ENCODE measurements at places on chromosomes 16 and 17.

GRCh38 chr16:5041600-5042133, 7.9 kb upstream of the NAGPA start:
- no peak for DNase-seq

DNA sequence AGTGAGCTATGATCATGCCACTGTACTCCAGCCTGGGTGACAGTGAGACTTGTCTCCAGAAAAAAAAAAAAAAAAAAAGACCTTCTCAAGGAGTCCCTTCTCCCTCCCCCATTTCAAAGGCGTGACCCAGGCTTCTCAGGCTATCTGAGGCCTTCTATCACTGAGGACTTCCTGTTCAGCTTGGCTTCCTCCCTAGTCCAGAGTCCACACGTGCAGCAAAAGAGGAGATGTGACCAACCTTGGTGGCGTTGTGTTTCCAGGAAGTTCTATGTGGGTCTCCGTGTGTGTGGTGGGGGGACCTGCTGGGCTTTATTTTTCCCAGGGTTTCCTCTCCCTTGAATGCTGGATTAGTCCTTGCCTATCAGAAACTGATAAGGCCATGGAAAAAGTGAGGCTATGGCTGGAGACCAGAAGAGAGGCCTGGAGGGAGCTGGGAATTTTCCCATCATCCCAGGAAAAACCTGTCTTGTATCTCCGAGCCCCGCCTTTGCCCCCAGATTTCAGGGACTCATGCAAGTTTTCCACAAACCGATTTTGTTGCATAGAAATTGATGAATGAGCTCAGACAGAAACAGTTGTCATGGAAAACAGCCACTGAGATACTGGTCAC, 148.1 kb downstream of the SALL1 start:
- no peak for DNase-seq

GRCh38 chr17:1095090-1095852, 84.5 kb downstream of the ABR start:
- DNase-seq = no peak

DNA sequence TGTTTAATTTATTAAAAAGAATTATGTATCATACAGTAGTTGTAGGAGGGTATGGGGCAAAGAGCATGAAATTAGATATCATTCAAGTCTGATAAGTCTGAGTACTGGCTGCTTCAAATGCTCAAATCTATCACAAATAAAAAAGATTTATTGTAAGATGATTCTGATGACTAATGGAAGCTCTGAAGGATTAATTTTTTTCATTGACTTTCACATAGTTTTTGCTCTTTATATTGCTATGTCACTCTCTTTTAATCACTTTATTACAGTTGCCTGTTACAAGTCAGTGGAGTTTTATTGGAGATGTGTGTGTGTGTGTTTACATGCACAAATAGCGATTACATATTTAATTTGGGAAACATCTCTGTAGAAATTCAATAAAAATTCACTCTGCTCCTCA, 15.0 kb downstream of the MAP2K4 start:
- DNase-seq = no peak

GRCh38 chr17:32604966-32605365, 118.2 kb downstream of the CDK5R1 start:
- DNase-seq = no peak

DNA sequence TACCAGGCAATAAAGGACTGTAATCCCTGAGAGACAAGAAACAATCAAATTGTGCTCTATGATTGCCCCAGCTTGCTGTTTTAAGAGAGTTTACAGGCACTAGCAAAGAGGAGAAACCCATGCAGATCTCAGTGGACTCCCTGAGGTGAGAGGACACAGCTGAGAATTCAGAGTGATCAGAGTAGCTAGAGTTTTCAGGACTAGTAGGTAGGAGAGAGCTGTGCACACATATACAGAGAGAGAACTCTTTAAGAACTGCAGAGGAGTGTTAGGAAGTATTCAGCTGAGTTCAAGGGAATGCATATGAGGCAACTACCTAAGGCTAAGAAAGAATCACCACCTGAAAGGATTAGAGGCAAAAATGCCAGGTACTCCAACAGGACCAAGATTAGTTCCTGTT, 904.8 kb downstream of the CDH8 start:
- no peak for DNase-seq

DNA sequence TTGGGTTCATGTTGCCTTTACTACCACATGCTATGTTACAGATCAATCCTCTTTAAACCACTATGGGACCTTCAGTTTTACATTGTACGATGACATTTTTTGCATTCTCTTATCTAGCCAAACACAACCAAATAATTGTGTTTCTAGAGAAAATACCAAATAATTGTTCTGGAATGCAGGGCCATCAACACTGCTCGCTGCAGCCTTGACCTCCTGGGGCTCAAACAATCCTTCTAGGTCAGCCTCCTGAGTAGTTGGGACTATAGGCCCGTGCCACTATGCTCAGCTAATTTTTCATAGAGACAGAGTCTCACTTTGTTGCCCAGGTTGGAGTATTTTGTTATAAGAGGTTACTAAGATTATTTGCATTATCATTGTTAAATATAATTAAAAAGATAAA, 237.5 kb upstream of the PMFBP1 start:
- DNase-seq = no peak

DNA sequence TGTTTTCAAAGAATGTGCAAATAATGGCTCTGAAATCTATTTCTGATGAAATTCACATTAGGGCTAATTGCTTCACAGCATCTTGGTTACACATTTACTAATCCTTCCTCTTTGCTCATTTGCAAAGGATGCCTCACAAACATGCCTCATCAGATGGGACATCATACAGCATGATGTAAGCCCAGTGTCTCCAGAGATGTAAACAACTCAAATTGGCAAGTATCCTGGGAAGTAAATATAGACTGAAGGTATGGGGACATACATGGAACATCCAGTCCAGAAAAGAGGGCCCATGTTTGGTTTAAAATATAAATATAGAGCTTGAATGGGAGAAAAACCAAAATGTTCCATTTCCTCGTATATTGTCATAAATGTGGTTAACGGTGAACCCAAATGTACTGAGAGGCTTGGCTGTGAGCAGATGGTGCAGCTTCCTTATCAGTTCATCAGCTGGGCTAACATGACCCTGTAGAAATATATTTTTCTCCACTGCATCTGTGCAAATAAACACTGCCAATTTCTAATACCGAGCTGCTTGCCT, 142.9 kb upstream of the NUDT7 start:
- DNase-seq = no peak

GRCh38 chr17:79156463-79157095, 82.0 kb downstream of the ENGASE start:
- no peak for DNase-seq

DNA sequence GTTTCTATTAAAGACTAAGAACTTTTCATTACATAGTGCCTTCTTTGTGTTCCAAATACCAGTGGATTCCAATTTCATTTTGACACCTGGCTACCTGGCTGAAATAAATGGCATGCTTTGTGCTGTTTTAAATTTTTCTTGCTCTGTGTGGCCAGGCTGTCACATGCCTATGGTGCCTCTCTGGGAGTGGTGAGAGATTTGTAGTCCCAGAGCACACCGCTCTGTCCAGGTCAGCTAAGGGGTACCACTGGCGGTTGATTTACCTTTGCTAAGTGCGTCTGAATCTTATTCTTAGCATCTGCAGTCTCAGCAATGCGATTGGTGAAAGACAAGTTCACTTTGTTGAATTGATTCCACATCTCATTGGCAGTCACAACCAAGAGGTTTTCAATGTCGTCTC, 29.4 kb downstream of the TEKT3 start:
- no peak for DNase-seq

DNA sequence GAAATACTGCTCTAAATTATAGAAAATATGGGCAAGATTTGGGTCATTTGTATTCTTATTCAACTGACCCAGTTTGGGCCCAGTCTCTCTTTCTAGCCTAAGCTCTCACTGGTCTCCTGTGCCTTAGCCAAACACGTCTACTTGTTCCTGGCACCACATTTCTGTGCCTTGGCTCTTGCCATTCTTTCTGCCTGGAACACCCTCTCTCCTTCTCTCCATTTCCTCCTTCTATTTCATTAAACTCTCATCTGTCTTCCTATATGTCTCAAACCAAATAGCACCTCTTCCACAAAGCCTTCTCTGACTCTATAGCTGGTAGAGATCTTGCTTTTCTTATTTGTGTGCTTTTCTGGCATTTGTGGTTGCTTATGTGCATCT, 37.7 kb upstream of the NUFIP2 start:
- DNase-seq = no peak

Measured in OCI-LY7 (cell line).